ENCODE measurements at places on chromosomes 1 and 21.

DNA sequence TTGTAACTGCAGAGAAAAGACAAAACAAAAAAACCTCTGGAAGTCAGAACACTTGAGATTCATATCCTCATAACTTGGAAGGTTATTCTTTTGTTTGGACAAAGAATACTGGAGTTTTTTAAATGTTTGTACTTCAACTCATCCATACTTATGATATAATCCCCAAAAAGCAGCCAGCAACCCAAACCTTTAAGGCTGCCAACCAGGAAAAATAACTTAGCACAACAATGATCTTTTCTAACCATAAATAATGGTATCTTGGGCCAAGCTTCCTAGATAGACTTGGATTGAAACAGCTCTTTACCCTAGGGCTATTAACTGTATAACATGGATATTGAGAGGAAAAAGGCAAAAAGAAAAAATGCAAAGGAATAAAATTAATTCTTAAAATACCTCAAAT lies 335.1 kb downstream of the LTN1 start:
- no peak for DNase-seq

DNA sequence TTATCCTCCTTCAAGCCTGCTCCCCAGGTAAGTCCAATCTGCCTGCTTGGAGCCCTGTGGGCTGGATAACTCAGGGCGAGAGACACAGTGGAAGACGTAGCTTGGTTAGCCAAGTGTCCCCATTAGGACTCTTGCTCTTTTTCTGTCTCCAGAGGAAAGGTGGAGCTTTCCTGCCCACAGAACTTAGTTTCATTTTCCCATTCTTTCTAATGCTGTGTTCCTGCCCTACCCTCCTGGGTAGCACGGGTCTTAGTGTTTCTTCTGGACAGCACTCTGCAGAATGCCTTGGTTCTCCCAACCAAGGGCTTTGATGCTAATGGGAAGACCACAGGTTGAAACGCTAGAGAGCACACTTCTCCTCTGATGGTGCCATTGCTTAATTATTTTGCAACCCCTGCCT lies 92.5 kb upstream of the LRRC8D start:
- DNase-seq = no peak

- no peak for DNase-seq
These were observed 316.1 kb downstream of the AJAP1 start for GRCh38 chr1:4970532-4970931.

DNA sequence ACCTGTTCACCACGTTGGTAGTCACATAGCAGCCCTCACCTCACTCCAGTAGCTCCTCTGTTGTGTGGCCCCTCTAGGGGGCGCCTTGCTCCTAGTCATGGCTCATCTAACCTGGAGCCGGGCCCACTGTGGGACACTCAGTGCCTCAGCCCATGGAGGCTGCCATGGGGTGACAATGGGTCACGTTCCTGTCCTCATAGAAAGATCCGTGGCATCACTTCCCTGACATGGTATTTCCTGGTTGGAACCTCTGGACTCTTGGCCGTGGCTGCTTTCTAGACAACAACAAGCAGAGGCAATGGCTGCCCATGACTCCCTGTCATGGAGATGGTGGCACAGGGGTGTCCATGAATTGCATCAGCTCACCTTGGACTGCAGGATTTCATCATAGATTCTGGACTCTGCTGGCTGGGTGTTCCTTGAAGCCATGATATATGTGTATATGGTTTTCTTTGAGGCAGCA lies 27.5 kb upstream of the SLAMF6 start:
- DNase-seq = no peak

- no peak for DNase-seq
These were observed 363.9 kb downstream of the RYR2 start for GRCh38 chr1:237405912-237406311.

DNA sequence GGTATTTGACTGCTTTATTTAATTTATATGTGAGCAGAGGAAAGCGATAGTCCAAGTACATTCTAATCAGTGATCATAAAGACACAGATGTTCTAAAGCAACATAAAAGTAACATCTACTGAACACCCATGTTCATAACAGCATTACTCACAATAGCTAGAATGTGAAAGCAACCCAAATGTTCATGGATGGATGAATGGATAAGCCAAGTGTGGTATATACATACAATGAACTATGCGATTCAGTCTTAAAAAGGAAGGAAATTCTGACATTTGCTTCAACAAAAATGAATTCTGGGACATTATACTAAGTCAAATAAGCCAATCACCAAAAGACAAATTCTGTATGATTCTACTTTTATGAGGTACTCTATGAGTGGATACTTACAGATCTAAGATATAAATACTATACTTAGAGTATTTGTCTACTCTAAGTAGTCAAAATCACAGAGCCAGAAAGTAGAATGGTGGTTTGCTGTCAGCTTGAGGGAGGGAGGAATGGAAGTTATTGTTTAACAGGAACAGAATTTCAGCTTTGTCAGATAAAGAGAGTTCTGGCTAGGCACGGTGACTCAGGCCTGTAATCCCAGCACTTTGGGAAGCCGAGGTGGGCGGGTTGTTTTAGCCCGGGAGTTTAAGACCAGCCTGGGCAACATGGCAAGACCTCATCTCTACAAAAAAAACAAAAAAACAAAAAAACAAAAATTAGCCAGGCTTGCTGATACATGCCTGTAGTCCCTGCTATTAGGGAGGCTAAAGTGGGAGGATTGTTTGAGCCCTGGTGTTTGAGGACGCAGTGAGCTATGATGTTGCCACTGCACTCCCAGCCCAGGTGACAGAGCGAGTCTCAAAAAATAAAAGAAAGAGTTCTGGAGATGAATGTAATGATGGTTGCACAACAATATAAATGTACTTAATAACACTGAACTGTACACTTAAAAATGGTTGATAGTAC lies 79.7 kb upstream of the ARHGAP29 start:
- no peak for DNase-seq

GRCh38 chr1:176996456-176997090 lies 167.9 kb downstream of the ASTN1 start:
- DNase-seq = peak; percentile 2

DNA sequence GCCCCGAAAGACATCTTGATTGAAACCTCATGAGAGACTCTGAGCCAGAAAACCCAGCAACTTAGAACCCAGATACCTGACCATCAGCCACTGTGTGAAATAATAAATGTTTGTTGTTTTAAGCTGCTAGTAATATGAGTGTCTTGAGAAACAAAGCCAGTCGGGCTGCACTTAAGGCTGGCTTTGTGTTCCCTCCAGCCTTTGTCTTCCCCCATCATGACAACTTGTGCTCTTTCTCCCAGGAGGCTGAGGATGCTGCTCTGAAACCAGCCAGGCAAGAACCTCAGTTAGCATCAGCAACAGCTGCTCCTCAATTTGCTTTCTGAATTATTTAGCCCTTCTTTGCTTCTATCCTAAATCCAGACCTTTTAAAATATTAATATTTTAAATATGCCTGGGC lies 78.2 kb downstream of the SLC16A1 start:
- DNase-seq = no peak

DNA sequence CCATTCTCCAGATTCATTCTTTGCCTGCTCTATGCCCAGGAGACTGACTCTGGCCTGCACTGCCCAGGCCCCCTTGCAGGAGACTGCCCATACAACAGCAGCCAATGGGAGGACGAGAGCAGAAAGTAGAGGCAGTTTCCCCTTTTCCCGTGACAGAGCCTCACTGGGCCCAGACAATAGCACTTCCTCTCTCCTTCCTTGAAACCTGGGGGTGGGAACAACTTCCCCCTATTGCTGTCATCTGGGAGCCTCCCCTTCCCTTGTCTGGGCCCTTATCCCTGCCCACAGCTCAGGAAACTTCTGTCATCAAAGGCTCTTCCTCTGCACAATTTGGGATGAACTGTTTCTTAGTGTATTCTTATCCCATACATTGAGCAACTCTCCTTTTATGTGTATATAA lies 60.8 kb upstream of the KCNJ15 start:
- DNase-seq = no peak

DNA sequence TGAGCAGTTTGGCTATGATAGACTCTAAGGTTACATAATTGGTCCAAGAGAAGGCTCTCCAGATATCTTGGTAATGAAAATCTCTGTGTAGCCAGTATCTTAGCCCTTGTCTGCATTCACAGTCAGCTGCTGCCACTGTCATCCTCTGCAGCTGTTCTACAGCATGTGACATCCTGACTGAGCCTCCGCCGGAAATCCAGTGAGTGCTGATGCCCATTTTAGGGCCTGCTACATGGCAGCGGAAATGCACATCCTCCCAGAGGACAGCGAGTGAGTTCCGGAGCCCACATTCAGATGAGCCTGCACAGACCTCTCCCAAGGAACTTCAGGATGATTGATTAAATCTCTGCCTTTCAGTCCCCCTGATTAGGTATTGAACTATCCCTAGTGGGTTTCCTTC lies 237.1 kb downstream of the HHIPL2 start:
- DNase-seq = no peak

DNA sequence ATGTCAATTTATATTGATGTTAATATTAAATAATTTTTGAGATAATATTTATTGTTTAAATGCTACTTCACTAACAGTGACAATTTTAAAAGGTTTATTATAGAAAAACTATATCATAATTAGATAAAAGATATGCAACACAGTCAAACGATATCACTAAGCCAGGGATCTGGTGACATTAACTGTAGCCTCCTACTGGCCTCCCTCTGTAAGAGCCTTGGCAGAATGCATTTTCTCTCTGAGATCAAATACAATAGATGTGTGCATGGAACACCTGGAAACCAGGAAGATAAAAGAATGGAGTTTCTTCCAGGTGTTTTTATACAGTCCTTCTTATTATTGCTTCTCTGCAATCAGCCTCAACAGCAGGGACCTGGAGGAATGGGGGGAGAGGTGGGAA lies 1762.1 kb downstream of the BRINP3 start:
- DNase-seq = no peak

DNA sequence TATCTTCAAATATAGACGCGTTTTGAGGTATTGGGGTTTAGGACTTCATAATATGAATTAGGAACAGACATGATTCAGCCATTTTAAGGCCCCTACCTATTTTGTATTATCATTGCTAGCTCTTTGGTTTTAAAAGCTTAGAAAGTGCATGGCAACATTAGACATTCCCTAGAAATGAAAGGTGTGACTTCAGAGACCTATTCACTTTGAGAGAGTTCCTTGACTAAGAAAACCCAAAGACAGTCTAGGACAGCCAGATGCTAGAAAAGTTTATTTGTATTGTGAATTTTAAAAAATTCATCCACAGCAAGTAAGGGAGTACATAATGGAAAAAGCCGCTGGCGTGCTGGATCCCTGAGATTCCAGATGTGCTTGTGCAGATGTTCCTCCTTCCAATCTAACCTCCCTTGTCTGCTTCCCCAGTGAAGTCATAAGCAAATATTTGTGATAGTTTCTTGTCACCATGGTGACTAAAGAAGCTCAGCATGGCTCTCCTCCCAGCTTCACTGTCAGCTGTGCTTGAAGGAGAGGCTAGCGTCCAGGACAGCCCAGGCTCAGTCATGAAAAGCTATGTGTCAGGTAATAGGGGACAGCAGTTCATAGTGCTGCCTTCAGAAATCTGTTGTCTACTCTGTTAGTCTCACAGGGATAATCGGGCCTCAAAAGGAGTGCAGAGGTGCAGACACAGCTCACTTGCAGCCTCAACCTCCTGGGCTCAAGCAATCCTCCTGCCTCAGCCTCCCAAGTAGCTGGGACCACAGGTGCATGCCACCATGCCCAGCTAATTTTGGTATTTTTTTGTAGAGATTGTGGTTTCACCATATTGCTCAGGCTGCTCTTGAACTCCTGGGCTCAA lies 34.8 kb downstream of the KPNA6 start:
- DNase-seq = no peak

GRCh38 chr1:951364-951763 lies 7.7 kb downstream of the NOC2L start:
- DNase-seq = no peak

- DNase-seq = no peak
These were observed 18.5 kb downstream of the TP73 start for GRCh38 chr1:3670823-3671265.

GRCh38 chr1:37922767-37923550 lies 23.9 kb downstream of the INPP5B start:
- DNase-seq = peak; percentile 86

DNA sequence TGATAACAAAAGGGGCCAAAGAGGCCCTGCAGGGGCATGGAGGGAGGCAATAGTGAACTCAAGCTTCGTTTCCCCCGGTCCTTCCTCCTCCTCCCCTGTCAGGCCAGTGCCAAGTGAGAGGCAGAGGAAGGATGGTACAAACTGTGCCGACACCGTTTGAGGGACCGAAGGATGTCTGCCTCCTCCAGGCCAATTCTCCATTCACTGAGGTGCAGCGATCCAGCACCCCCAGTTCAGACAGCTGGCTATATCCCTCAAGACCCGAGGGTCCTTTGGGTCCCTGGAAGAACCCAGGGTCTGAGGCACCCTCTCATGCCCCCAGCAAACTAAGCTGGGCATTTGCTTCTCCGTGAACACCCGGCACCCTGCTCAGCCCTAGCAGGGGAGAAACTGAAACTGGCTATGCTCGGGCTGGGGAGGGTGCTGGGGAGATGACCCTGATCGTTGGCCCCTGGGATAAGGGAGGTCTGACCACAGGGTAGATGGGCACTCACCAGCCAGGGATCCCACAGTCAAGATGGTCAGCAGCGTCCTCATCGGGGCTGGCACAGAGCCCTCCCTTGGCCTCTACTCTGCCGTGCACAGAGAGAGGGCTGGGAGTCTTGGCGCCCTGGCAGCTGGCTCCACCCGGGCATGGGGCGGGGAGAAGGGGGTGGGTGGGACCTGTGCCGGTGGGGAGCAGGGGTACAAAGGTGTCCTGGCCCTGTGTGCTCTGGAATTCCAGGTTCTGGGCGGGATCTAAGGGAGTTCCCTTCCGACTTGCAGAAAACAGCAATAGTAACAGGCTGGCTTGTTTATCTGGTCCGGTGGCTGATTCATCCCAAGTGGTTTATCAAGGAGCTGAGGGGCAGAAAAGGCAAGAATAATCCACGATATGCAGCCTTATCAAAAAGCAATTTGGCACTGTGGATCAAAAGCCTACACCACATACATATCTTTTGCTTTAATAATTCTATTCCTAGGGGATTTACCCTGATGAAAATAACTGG lies at the start of gene IL22RA1:
IL22RA1 (minus strand) TSS at position 595 of the 989 bp plus-strand sequence; CDS start at position 537, 58 bp downstream.
- DNase-seq = no peak

DNA sequence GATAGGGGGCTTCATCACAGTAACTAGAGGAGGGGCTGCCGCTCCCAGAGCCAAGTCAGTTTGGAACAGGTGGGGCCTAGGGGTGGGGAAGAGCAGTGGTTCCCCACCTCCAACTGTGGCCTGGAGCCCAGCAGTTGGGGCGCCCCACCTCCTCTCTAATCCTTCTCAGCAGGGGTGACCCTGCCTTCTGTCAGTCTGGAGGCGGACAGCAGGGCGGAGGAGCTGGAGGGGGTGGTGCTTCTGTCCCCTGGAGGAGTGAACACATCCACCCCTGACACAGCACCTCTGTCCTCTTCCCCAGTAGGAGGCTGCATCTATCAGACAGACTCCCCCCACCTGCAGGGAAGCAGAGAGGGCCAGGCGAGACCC lies 73.8 kb downstream of the MRPL37 start:
- no peak for DNase-seq

DNA sequence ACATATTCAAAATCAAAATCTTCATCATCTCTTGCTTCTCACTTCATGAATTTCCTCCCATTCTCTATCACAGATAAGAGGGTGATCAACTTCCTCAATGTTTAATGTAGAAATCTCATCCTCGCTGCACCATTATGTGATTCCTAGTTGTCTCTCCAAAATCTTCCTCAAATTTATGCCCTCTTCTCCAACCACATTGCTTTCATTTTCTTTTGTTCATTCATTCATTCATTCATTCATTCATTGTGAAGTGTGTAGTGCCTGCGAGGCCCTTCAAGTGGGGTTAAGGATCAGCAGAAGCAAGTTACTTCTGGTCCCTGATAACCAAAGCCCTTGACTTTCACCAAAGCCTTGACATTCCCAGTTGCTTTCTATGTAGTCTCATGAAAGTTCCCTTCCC lies 33.5 kb upstream of the HIVEP3 start:
- DNase-seq = no peak

- DNase-seq = no peak
These were observed 41.2 kb downstream of the NME7 start for GRCh38 chr1:169326261-169326955.
